Putamen (tissue), 1 donor: ENCODE measurements at places on chromosomes 5 and 9.

GRCh38 chr9:127307802-127308201 lies 43.2 kb downstream of the GARNL3 start:
- DNase-seq = no peak

GRCh38 chr9:18250053-18250452 lies 223.9 kb upstream of the ADAMTSL1 start:
- DNase-seq = no peak

DNA sequence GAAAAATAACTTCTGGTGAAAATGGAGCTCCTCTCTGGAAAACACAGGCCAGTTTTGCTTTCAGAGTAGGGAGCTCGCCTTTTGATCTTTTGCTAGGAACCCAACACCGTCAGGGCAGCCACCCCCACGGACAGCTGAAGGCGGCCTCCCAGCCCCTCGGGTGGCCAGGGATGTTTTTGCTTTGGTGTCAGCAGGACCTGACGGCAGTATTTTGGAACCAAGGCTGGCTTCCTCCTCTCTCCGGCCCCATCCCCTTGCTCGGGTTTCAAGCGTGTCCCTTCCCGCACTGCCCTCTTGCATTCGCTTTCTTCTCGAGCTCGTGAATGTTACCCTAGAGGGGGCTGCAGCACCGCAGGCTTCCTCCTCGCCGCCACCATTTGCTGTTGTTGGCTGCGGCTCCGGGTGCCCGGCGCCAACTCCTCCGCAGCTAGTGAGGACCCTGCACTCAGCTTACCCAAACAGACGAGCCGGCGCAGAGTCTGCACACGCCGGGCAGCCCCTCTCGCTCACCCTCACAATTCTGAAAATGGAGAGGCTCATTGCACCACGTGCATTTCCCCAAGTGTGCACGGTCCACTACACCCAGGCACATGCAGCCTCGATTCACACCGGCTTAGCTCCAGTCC lies 35.5 kb upstream of the ADAMTSL1 start:
- peak; percentile 25 for DNase-seq

GRCh38 chr9:130642926-130643325 lies 21.5 kb upstream of the PRDM12 start:
- DNase-seq = no peak

- no peak for DNase-seq
Observed at GRCh38 chr9:81814794-81815464, 113.3 kb upstream of the SPATA31D4 start.

- peak; percentile 46 for DNase-seq
Observed at GRCh38 chr5:119743927-119744326, 114.6 kb downstream of the FAM170A start.

GRCh38 chr9:117414906-117415331 lies at the start of gene ASTN2:
ASTN2 (minus strand) TSS chr9:117415057; CDS start chr9:117414938, 119 bp downstream.
- peak; percentile 46 for DNase-seq

DNA sequence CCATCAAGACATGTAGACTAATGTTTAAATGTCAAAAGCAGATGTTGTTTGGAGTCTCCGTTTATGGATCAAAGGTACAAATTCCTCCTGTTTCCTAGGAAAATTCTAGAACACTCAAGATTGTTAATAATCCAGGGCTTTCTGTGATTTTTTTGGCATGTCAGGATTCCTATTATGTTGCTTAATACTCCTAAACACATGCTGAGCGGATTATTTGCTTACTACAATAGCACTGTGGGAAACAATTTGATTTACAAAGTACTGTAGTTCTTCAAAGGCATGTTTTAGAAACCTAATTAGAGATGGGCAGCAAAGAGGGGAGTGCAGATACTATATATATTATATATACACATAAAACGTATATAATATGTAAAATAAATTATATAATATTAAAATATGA lies 19.0 kb upstream of the SCAMP1 start:
- DNase-seq = no peak

- DNase-seq = no peak
Observed at GRCh38 chr9:114626415-114627020, 15.4 kb downstream of the TMEM268 start.

DNA sequence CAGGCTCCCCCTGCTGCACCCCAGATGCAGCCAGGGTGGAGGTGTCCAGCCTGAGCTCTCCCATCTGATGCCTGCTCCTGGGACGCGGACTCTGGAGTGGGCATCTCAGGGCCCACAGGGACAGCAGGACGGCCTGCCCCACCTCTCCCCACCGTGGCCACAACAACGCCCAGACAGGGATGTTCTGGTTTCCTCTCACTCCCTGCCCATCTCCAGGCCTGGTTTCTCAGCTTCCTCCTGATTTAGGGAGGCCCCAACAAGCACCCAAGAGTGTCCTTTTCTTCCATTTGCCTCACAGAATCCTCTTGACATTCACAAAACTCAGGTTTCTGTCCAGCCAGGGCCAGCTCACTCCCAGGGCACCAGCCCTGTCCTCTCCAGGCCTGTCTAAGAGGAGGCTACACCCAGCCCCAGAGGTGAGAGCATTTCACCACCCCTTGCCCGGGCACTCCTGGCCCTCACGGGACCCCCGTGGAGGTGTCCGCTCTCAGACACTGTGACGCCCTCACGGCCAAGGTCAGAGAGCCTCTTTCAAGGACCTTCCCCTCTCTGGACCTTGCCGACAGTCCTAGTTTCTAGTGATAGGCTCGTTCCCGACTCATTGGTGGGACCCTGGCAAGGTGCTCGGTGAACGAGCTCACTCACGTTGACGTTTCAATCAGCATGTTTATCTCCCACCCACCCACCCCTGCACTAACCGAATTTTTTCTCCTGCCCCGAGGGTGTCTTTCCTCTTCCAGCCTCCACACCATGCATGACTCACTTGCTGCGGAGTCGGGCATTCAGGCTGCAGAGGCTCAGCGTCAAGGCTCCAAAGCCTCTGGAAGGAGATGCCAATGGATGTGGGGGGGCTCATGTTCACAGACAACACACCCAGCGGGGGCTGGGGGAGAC lies 62.0 kb upstream of the UNC5A start:
- no peak for DNase-seq

- no peak for DNase-seq
Observed at GRCh38 chr9:95512709-95513095, 4.1 kb downstream of the PTCH1 start.

DNA sequence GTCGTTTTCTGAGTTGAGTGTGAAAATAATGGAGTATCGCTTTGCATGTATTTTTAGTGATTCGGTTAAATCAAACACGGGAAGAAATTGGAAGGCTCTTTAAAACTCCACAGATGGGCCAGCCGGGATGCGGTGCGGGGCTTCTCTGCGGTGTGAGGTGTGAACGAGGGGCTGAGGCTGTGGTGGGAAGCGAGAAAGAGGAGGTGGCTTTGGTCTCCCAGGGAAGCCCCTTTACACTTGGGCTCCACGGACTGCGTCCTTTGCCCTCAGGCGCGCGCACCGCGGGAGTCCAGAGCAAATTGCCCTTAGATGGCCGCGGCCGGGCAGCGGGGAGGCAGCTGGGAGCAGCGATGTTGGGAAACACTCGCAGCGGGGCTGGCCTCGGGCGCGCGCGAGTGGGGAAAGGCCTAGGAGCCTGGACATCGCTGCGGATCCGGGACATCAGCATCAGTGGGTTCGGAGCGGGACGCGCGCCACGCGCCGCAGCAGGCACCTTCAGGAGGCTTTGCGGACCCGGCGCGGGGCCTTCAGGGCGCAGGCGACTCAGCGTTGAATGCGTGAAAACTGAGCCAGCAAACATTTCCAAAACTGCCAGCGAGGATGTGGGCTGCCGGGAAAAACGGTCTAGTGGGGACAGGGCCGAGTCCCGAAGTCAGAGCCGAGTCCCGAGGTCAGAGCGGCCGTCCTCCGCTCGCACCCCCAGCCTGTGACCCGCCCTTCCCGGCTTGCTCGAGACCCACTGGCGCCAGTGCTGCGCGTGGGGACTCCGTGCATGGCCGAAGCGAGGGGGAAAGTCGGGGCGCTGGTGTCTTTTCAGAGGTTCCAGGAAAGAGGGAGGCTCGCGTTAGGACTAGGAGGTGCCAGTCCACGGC lies 6.5 kb downstream of the IRX1 start:
- DNase-seq = no peak

- DNase-seq = no peak
Observed at GRCh38 chr5:7642029-7642428, 208.9 kb downstream of the CFAP90 start.

- DNase-seq = no peak
Observed at GRCh38 chr9:71850996-71851395, 60.0 kb downstream of the ABHD17B start.

DNA sequence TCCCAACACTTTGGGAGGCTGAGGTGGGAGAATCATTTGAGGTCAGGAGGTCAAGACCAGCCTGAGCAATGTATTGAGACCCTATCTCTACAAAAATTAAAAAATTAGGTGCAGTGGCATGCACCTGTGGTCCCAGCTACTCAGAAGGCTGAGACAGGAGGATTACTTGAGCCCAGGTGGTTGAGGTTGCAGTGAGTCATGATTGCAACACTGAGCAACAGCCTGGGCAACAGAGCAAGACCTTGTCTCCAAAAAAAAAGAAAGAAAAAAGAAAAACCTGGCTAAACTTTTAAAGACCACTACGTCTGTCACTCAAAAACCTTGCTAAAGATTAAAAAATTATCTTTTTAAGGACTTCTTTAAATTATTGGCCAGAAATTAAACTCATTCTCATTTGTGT lies 59.8 kb upstream of the ABCA1 start:
- DNase-seq = no peak

GRCh38 chr5:3428334-3428733 lies 167.3 kb upstream of the IRX1 start:
- DNase-seq = no peak

- peak; percentile 41 for DNase-seq
Observed at GRCh38 chr5:96876292-96876850, at the start of gene ERAP2. ERAP2 (plus strand) TSS chr5:96876500; CDS start chr5:96879686, 3,186 bp downstream.

DNA sequence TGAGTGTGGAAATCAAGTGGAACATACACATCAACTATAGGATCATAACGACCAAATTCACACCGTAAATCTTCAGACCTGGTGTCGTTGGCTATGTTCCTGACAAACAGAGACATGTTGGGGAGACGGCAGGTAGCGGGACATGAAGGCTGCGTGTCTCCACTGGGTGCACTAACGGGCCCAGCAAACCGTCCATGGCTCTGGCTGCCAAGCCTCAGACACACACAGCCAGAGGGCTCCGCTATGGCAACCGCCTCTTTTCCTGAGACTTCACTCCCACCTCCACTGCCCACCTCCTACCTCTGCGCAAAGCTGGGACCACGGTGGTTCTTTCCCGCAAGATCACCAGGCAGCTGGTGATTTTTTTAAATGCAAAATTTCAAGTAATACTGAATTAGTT lies 16.3 kb downstream of the TMEM38B start:
- DNase-seq = no peak

DNA sequence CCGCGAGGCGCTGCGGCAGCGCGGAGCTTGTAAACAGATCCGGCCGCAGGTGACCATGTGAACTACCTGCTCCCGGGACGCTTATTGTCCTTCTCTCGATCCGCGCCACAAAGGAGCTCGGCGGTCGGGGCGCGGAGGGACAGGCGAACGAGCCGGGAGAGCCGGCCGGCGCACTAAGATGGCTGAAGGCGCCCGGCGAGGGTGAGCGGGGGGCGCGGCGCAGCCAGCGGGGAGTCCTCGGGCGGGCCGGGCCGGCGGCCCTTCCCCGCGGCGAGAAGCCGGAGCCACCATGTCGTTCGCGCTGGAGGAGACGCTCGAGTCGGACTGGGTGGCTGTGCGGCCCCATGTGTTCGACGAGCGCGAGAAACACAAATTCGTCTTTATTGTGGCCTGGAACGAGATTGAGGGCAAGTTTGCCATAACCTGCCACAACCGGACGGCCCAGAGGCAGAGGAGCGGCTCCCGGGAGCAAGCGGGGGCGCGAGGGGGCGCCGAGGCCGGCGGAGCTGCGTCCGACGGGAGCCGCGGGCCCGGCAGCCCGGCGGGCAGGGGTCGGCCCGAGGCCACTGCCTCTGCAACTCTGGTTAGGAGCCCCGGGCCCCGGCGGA lies 535 bp downstream of the JMY start:
- DNase-seq = no peak

- DNase-seq = no peak
Observed at GRCh38 chr5:2140501-2141175, 257.9 kb upstream of the IRX4 start.

GRCh38 chr9:133976191-133976861 lies 15.8 kb downstream of the VAV2 start:
- no peak for DNase-seq

GRCh38 chr5:140553657-140554056 lies 3.6 kb downstream of the SRA1 start:
- no peak for DNase-seq

DNA sequence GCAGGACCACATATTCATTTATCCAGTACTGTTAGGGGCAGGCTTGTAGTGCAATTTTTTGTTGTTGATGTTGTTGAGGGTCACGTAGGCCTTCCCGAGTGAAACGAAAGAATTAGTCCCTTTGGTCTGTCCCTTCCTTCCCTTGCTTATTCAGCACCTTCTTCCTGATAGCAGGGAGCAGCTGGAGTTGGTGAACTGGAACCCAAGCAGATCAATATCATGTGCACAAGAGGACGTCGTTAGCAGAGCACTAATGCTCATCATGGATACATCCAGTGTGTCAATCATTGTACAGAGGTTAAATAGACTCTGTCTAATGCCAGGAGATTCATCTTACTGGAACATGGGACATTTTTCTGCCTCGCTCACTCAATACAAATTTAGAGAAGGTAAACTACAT lies 33.0 kb upstream of the MAP1B start:
- DNase-seq = no peak

DNA sequence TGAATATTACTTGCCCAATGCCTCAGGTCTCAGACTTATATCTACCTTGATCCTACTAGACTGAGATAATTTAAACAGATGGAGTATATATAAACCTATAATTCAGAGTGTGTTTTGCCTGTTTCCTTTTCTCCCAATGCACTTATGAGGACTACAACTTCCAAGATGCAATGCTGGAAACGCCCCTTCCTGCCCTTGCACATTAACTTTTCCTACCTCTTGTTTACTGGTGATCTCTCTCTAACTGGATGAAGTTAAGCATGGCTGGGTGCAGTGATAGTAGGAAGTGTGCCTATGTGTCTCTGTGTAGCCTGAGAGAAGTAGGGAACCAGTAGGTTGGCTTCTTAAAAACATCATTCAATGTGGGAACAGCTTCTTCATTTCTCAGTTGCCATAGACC lies 115.2 kb downstream of the SVEP1 start:
- DNase-seq = no peak

DNA sequence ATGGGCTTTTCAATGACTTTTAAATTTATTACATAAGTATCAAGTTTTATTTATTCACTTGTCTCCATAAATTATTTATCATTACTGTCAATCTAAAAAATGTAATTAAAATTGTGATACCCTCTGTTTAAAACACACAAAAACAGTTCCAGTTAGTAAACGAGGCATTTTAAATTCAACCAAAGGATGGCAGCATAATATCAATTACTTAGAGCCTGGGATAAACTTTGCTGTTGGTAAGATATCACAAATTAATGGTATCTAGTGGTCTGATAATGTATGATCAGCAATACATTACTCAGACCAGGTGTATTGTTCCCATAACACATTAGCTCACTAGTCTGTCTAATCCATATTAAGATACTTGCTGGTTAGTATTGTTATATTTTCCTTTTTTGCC lies 9.6 kb upstream of the IFNE start:
- DNase-seq = no peak

GRCh38 chr5:176620333-176620981 lies 9.9 kb downstream of the SNCB start:
- no peak for DNase-seq

GRCh38 chr9:136679431-136679941 lies 7.8 kb downstream of the AGPAT2 start:
- no peak for DNase-seq
